Activated naive CD4-positive, alpha-beta T cell treated with anti-CD3 and anti-CD28 coated beads, Interleukin-2, amount 10 ng/mL, durations not matched to agents 7 days and 5 days (primary cell): ENCODE measurements at places on chromosomes 7 and 10.

DNA sequence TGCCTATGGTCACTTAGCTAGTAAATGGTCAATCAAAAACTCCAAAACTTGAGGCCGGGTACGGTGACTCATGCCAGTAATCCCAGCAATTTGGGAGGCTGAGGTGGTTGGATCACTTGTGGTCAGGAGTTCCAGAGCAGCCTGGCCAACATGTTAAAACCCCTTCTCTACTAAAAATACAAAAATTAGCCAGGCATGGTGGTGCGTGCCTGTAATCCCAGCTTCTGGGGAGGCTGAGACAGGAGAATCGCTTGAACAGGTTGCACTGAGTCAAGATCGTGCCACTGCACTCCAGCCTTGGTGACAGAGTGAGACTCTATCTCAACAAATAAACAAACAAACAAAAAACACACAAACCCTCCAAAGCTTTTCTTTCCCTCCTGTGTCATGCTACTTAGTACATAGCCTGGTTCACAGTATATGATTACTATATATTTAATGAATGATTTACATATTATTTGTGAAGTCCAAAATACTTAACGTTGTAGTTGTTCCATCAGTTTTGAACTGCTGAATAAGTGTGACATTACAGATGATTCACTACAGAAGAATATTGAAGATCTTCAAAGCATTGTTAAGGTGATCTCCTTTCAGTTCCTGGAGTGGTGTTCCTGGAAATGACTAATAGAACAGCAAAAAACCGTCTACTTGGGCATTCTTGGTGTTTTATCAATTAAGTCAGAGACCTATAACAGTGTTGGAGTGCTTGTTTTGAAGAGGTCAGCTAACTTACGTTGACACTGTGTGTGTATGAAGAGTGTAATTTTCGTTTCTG, 72.9 kb downstream of the ADK start:
- no peak for DNase-seq

- DNase-seq = no peak
These were observed 33.9 kb upstream of the SVIL start for GRCh38 chr10:29668628-29669027.

DNA sequence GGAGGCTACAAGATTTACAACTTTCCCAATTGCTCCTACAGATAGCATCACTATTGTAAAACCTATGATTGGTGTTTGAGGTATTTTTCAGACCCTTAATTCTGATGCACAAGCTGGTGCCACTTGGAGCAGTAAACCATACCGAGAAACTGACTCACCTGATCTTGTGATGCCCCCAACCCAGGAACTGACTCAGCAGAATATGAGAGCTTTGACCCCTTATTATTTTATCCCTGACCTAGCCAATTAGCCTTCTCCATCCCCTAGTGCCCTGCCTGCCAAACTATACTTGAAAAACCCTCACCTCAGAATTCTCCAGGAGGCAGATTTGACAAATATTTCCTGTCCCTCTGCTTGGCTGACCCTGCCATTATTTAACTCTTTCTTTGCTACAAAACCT, 585.9 kb upstream of the GHITM start:
- DNase-seq = no peak

GRCh38 chr7:1920881-1921280, 250.8 kb downstream of the ELFN1 start:
- DNase-seq = no peak

DNA sequence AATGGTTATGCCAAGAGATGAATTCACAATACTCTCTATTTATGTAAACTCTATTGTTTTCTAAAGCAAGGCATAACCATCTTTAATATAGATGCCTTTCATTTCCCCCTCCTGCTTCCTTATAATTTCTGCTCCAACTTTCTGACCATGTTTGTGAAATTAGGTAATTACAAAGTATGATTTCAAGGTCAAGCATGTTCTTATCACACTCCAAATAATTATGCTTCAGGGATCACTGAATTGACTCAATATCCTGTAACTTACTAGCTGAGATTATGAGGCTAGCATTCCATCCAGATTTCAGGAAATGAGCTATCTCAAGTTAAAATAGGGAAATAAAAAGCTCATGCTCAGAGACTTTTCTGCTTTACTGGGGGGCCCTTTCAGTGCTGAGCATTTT, 655.9 kb upstream of the IGFBP3 start:
- no peak for DNase-seq

GRCh38 chr10:91694170-91694794, 61.4 kb upstream of the PPP1R3C start:
- DNase-seq = peak; percentile 22

DNA sequence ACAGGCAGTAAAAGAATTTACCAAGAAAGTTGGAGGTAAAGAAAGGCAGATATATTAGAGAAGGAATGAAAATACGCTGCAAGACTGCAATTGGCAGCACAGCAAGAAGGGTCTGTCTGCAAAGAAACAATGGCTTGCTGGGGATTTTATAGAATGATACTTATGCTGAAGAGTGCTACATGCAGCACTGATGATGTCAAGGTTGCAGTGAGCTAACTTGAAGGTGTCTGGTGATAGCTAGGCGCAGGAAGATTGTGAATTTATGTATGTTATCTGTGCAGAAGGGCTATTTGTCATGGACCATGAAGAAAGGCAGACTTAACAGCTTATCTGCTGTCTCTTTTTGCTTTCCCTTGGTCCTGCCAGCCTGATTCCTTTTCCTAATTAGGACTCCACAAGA, 319.3 kb upstream of the KMT2E start:
- no peak for DNase-seq

- DNase-seq = no peak
These were observed 232.1 kb downstream of the PTPRN2 start for GRCh38 chr7:158355456-158356065.

DNA sequence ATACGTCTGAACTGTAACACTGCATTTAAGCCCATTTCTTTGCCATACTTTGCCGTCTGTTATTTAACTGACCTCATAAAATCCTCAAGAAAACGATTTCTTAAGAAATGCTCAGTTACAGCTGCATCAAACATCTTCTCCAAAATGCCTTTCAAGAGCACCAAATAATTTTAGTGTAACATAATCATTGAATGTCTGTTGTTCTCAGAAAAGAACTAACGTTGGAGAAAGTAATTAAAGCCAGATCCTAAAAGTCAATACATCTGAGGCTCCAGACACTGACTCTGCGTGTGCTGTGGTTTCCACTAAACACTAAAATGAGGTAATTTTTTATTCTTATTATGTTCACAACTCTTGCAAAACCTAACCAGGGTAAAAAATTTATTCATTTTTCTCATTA, 63.7 kb upstream of the LRRC17 start:
- no peak for DNase-seq

DNA sequence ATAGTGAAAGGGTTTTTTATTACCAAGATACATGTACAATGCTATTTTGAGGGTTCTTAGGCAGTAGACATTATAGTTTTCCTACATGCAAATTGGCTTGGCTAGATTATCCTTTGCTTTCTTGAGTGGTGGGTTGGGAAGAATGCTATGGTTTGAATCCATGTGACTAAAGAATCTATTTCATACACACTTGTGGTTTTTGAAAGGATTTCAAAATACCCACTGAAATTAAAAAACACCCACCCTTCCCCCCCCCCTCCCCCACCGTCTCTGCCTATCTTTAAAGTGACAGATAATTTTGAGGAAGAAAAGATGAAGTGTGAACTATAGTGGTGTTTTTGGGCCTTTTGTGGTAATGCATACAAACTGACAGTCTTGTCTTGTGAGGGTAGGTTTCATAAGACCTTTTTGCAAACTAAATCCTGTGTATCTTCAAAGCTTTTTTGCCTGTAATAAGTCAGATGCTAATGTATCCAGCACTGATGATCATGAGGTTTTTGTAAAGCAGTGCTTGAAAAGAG, 90.9 kb downstream of the TPST1 start:
- no peak for DNase-seq

GRCh38 chr7:37757563-37757962, 74.0 kb downstream of the GPR141 start:
- no peak for DNase-seq

- no peak for DNase-seq
These were observed 124.7 kb downstream of the GRM3 start for GRCh38 chr7:86768394-86768793.

DNA sequence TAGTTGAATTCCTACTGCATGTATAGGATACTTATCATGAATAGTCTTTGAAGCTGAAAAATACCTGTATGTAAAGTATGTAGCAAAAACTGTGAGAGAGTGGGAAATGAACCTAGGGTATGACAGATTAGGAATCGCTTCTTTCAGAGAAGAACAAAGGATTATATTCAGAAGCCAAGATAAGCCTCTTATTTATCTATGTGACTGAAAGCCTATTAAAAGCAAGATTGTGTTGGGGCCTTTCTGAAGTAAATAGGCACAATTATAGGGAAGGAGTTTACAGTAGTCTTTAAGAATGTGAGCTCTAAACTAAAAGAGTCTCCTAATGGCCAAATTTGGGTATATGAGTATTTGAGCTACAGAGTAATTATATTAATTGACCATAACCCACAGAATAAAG, 102.1 kb downstream of the MTERF1 start:
- DNase-seq = no peak

GRCh38 chr10:10967029-10967428, 50.6 kb upstream of the CELF2 start:
- DNase-seq = no peak

- no peak for DNase-seq
These were observed 36.5 kb downstream of the MCU start for GRCh38 chr10:72728462-72728861.

DNA sequence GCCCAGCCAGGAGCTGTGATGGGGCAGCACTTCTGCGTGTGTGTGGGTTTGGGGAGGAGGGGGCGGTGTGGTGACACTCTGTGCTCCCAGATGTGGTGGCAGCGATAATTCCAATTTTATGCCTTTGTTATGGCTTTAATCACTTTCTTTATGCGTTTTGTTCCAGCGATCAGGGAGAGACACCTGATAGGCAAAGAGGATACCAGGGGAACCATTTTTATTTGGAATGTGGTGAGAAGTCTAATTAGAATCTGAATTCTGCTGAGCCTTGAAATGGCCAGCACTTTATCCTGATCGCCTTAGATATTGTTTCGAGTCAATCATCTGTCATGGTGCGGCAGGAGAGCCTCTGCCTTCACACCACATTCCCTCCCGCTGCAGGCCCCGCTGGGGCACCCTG, 79.5 kb downstream of the HIF1AN start:
- DNase-seq = no peak

GRCh38 chr10:78991187-78991586, 77.6 kb upstream of the ZMIZ1 start:
- DNase-seq = no peak

DNA sequence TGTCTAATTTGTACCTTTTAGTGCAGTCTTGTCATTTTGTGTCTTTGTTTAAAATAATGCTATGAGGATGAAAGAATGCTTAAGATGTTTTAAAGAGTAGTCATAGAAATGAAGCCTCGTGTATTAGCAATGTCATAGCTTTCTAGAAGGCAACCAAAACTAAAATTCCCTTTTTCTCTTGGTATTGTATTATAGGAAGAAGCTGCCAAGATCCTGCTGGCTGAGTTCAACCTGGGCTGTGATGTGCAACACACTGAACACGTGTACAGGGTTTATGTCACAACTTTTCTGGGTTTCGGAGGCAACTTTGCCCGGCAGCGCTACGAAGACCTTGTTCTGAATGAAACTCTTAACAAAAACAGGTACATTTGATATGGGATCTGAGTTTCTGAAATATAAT, 36.2 kb downstream of the COX15 start:
- DNase-seq = no peak

- no peak for DNase-seq
These were observed 52.1 kb upstream of the CCAR1 start for GRCh38 chr10:68668972-68669371.

- no peak for DNase-seq
These were observed 41.9 kb upstream of the PRKAR1B start for GRCh38 chr7:768881-769504.

GRCh38 chr10:102291221-102291905, 46.0 kb downstream of the GBF1 start:
- DNase-seq = no peak

DNA sequence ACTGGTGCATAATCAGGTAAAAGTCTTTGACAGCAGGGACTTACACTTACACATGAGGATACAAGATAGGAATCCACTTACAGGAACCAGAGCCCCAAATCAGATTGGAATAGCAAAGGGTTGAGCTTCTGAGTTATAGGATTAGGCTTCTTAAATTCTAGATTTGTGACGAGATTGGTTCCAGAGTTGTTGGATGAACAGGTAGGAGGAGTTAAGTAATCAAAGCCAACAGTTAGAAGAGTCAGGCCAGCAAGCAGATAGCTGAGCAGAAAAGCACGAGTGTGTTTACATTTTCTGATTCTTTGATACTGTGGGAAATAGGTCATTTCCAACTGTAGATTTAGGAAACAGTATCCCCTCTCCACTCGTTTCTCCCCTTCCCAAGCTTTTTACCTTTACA, 167.0 kb downstream of the MDFIC start:
- no peak for DNase-seq

DNA sequence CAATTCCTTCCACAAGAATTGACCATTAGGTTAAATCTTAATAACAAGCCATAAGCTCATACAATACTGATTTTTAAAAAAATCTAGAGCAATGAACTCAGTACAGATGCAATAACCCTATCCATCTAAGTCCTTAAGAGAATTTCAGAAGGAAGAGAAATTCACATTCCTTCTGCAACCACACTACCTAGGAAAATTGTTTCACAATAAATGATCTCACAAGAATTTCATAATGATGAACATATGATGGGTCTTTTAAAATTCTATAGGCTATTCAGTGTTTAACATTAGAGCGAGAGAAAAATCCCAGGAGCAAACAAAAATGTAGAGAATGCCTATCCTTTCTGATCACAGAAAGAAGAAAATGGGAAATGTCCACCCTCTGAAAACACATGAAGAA, 70.0 kb upstream of the MAGI2 start:
- DNase-seq = no peak

GRCh38 chr7:111835066-111835465, 272.8 kb upstream of the IMMP2L start:
- no peak for DNase-seq

DNA sequence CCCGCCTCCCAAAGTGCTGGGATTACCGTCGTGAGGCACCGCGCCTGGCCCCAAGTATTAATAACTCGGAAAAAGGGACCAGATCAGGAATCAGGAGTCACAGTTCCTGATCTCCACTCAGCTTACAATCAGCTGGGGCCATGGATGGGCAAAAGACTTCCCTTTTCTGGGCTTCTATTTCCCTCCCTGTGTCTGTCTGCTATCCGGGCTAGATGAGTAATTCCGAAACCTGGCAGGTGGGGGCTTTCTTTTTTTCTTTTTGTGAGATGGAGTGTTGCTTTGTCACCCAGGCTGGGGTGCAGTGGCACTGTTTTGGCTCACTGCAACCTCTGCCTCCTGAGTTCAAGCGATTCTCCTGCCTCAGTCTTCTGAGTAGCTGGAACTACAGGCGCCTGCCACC, 11.6 kb downstream of the RPS24 start:
- DNase-seq = peak; percentile 38
